Hematopoietic multipotent progenitor cell (in vitro differentiated cells): ENCODE measurements at places on chromosomes 7 and 10.

GRCh38 chr10:35992107-35992506 lies 350.0 kb upstream of the FZD8 start:
- DNase-seq: no peak

- no peak for DNase-seq
These were observed 209.7 kb downstream of the SKIDA1 start for GRCh38 chr10:21315645-21316220.

- DNase-seq: peak; percentile 17
These were observed 205.6 kb downstream of the MDFIC start for GRCh38 chr7:115127399-115128021.

DNA sequence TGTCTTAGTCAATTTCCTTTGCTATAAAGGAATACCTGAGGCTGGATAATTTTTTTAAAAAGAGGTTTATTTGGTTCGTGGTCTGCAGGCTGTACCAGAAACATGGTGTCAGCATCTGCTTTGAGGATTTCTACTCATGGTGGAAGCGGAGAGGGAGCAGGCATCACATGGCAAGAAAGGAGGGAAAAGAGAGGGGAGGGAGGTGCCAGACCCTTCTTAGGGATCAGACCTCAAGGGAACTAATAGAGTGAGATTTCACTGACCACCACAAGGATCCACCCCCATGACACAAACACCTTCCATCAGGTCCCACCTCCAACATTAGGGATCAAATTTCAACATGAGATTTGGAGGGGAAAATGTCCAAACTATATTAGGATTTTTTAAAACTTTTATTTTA lies 27.0 kb upstream of the AKR1B10 start:
- no peak for DNase-seq

DNA sequence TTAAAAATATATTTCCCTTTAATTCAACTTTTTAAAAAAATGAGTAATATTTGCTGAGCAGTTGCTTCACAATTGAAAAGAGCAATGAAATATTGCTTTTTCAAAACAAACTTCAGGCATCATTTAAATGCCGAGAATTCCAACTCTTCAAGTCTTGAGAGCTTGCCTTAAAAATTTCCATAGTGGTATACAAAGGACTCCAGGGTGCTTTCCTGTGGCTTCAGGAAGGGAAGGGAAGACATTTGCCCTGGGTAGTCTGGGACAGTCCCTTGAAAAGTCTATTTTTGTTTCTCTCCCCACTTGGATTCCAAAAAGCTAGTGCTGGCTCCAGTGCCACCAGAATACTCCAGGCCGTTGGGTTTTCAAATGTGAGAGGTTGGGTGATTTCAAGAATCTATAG lies 71.7 kb downstream of the HYCC1 start:
- no peak for DNase-seq

- no peak for DNase-seq
These were observed 70.1 kb downstream of the NPTX2 start for GRCh38 chr7:98687111-98687751.

DNA sequence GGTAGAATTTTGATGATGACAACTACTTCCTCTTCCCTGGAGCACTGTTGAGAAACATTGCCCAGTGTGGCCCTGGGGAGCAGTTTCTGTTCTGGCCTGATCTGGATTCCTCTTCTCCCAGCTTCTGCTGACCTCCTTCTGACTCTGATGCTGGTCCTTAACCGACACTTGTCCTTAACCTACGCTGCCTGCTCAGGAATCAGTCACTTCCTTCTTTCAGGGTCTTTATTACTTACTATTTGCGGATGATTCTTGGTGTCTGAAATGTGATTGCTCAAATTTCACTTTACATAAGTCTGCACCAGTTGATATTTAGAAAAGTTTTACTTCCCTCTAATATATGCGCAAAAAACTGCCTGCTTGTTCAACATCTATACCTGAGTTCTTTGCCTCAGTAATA lies 164.1 kb downstream of the PTEN start:
- DNase-seq: peak; percentile 38

DNA sequence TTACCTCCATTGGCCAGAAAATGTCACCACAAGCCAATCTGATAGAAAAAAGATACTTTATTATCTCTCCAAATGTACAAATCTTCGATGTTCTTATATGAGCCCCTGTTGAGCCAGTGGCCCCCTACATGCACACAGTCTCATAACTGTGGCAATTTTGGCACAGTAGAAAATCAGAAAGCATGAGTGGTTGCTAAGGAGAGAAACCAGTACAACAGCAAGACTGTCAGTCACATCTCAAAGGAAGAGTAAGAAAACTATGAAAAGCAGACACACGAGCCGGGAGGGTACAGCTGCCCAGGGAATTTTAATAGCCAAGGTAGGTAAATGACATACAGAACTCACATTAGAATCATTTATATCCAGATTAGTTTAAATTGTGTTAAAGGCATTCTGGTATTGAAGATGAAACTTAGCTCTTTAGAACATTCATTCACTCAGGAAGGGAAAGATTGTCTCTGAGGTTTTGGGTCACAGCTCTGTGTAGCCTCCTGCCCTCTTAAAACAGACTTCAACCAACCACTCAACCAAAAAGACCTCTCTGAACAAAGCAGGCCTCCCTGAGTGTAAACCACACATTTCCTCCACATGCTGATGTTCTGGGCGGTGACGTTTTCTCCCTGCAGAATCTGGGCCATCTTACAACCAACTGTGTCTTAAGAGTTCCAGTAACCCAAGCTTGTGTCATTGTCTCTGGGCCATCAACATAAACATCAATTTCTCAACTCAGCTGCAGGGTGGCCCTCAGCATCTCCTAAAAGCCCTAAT lies 80.8 kb upstream of the ADAM12 start:
- no peak for DNase-seq
